Activated CD8-positive, alpha-beta memory T cell treated with anti-CD3 and anti-CD28 coated beads for 1 hour (primary cell): ENCODE measurements at places on chromosomes 13 and 19.

GRCh38 chr13:42041011-42041683, 7.3 kb upstream of the DGKH start:
- no peak for DNase-seq

DNA sequence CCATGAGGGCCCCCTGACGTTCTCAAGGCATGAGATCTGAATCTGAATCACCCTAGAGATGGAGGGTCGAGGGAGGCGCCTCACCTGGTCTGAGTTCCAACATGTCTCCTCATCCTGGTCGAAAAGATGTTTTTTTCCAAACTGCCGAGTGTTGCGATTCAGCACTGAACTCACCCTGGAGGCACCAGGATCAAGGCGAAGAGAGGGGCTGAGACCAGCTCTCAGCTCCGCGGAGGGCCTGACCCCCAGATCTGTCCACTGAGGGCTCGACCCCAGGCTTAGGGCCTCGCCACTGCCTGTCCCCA, 555 bp downstream of the NR2C2AP start:
- no peak for DNase-seq

- DNase-seq, result no peak
Observed at GRCh38 chr19:13154241-13154778, 4.1 kb downstream of the IER2 start.

DNA sequence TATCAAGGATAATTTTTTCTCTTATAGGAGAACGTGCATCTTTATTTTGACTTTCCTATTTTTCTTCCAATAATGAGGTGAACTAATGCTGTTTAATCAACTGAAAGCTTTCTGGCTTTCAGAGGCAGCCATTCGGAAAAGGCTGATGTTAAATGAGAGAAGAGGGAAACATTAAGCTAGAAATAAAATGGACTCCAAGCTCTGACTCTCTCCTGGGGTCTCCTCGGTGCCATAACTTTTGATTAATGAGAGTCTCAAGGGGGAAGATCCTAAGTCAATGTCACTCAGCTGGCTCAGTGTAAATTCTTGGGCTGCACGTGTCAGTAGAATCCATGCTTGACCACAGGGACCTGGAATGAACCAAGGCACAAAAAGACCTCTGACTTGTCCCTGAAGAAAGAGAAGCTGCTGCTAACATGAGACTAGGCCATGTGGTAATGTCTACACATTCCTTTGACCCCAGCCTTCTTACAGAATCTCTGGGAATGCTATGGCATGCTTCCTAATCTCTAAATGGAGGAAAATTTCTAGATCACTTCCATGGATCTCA, 152.2 kb upstream of the RFC3 start:
- no peak for DNase-seq

GRCh38 chr13:100473501-100474044, 115.0 kb downstream of the GGACT start:
- no peak for DNase-seq

- no peak for DNase-seq
Observed at GRCh38 chr19:8213827-8214672, 4.9 kb downstream of the CERS4 start.

- DNase-seq, result no peak
Observed at GRCh38 chr13:66138172-66138811, 1091.8 kb downstream of the PCDH9 start.

DNA sequence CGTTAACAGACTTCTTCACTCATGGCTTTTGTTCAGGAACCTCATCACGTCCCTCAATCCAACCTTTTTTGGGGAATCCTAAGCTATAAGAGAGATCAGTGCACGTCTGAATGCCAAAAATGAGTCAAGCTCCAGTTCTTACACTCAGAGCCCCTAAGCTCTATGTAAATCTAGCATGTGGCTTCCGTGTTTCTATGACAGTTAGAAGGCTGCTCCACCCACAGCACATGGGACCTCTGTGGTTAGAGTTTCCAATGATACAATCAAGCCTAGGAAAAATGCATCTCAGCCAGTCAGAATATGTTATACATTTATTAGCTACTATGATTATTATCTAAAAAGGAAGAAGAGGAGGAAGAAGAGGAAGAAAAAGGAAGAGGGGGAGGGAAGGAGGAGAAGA, 135.9 kb downstream of the ENOX1 start:
- no peak for DNase-seq

DNA sequence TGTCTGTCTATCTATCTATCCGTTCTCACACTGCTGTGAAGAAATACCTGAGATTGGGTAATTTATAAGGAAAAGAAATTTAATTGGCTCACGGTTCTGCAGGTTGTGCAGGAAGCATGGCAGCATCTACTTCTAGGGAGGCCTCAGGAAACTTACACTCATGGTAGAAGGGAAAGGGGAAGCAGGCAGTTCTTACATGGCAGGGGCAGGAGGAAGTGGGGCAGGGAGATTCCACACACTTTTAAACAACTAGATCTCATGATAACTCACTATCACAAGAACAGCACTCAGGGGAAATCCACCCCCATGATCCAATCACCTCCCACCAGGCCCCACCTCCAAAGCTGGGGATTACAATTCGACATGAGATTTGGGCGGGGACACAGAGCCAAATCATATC, 105.3 kb downstream of the SLC10A2 start:
- DNase-seq, result no peak

- no peak for DNase-seq
Observed at GRCh38 chr19:688214-688613, 7.0 kb downstream of the PRSS57 start.

- no peak for DNase-seq
Observed at GRCh38 chr13:71306821-71307220, 560.2 kb downstream of the DACH1 start.

- DNase-seq, result no peak
Observed at GRCh38 chr13:110989331-110989730, 74.5 kb upstream of the ANKRD10 start.

- DNase-seq, result no peak
Observed at GRCh38 chr13:67292886-67293285, 62.8 kb upstream of the PCDH9 start.

GRCh38 chr19:38362076-38362945, 12.1 kb upstream of the PSMD8 start:
- peak; percentile 50 for DNase-seq
